Aortic smooth muscle cell (primary cell): ENCODE measurements at places on chromosomes 1 and 21. TPM values are rescaled to one million over a fixed set of nuclear protein-coding genes. Genes with fewer than 3 reads are reported as not detected.

Gene OR2L13
- not detected in 2 replicates for total RNA-seq

Gene INTS7
- 9.6 and 10.4 TPM in 2 replicates for total RNA-seq

Gene KRTAP19-1
- not detected in 2 replicates for total RNA-seq

Gene HMCN1
- total RNA-seq: 151 and 368 TPM in 2 replicates

Gene PALMD
- 19.4 and 78.2 TPM in 2 replicates for total RNA-seq

Gene CELA3A
- not detected in 2 replicates for total RNA-seq

Gene NEXN
- total RNA-seq: 11.2 and 26.5 TPM in 2 replicates

Gene MYBPH
- total RNA-seq: 0.06 TPM in 1 of 2 replicates, not detected in the other

Gene KRTAP8-1
- total RNA-seq: not detected in 2 replicates

Gene HPDL
- total RNA-seq: 0.19 and 0.40 TPM in 2 replicates

Gene LIN28A
- total RNA-seq: not detected in 2 replicates

Gene CLCA1
- not detected in 2 replicates for total RNA-seq

Gene PLXNA2
- 12.8 and 19.6 TPM in 2 replicates for total RNA-seq

Gene C8A
- not detected in 2 replicates for total RNA-seq

Gene VWA5B1
- not detected in 2 replicates for total RNA-seq

Gene ZNF683
- total RNA-seq: not detected in 2 replicates

Gene CLCNKB
- total RNA-seq: under 0.01 TPM in 1 of 2 replicates, not detected in the other

Gene SYT6
- total RNA-seq: not detected in 2 replicates

Gene KCNJ9
- under 0.01 and 0.06 TPM in 2 replicates for total RNA-seq

Gene S100A14
- 0.25 and 0.26 TPM in 2 replicates for total RNA-seq

Gene NCF2
- total RNA-seq: under 0.01 and 0.19 TPM in 2 replicates

Gene FALEC
- total RNA-seq: 0.31 TPM in 1 of 2 replicates, not detected in the other

Gene ZNF678
- total RNA-seq: 4.7 and 5.3 TPM in 2 replicates

Gene HEYL
- total RNA-seq: 0.19 and 0.53 TPM in 2 replicates

Gene KRTAP13-2
- not detected in 2 replicates for total RNA-seq

Gene OR2L2
- under 0.01 TPM in 2 replicates for total RNA-seq

Gene FAM163A
- not detected in 2 replicates for total RNA-seq

Gene TDRD5
- not detected in 2 replicates for total RNA-seq

Gene AMY1C
- total RNA-seq: not detected in 2 replicates

Gene VAV3
- 0.13 and 0.31 TPM in 2 replicates for total RNA-seq

Gene LCE1E
- not detected in 2 replicates for total RNA-seq

Gene PLA2G2D
- not detected in 2 replicates for total RNA-seq

Gene FCRL6
- total RNA-seq: not detected in 2 replicates

Gene KLHDC7A
- not detected in 2 replicates for total RNA-seq

Gene PROX1
- total RNA-seq: 0.12 and 0.13 TPM in 2 replicates

Gene OR6K3
- total RNA-seq: not detected in 2 replicates

Gene LRRC39
- total RNA-seq: 0.40 and 0.56 TPM in 2 replicates

Gene ARMH1
- total RNA-seq: 0.37 and 0.92 TPM in 2 replicates
